ENCODE measurements at places on chromosomes 1 and 21.
A peak's percentile ranks its signal among the peaks of the same experiment; 100 is the strongest.

GRCh38 chr1:53066891-53067738, 5.1 kb downstream of the PODN start:
- no peak for DNase-seq

- DNase-seq = no peak
Measured at GRCh38 chr1:167774710-167775109, 52.9 kb downstream of the MPZL1 start.

- DNase-seq = peak; percentile 44
Measured at GRCh38 chr21:26715878-26716506, 129.2 kb downstream of the ADAMTS1 start.

DNA sequence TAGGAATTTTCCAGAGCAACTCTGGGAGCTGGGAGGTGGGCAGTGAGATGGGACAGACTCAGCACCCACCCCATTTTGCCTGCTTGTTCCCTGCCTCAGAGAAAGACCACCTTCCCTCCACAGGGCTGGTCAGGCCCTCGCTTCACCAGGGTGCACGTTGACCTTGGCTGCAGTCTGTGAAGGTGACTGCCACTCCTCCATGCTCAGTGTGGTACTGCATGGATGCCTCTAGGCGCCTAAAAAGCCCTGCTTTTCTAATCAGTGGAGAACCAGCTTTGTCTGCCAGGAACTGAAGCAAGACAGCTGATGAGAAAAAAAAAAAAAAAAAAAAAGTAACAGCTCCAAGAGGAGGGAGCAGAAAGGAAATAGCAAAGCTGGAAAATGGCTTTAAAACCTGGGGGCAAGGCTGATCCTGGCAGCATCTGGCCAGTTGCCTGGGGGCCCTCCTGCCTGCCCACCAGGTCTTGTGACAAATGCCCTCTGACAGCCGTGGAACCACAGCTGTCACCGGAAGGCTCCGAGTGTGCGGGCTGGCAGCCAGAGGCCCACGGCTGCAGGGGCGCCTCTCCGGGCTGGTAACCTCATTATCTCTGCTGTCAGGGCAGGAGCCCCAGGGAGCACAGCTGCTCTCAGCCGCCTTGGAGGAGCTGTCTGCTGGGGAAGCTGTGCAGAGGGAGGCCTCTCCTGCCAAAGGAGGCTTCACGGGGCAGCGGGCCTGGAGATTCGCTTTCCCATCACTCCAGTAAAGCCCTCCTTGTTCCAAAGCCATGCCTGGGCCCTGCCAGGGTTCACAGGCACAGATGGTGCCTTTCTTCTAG, 13.7 kb downstream of the KIAA1614 start:
- DNase-seq = no peak

GRCh38 chr1:153958961-153959260, 499 bp upstream of the CRTC2 start:
- DNase-seq = no peak

- no peak for DNase-seq
Measured at GRCh38 chr1:25809283-25809926, 9.4 kb downstream of the SELENON start.

DNA sequence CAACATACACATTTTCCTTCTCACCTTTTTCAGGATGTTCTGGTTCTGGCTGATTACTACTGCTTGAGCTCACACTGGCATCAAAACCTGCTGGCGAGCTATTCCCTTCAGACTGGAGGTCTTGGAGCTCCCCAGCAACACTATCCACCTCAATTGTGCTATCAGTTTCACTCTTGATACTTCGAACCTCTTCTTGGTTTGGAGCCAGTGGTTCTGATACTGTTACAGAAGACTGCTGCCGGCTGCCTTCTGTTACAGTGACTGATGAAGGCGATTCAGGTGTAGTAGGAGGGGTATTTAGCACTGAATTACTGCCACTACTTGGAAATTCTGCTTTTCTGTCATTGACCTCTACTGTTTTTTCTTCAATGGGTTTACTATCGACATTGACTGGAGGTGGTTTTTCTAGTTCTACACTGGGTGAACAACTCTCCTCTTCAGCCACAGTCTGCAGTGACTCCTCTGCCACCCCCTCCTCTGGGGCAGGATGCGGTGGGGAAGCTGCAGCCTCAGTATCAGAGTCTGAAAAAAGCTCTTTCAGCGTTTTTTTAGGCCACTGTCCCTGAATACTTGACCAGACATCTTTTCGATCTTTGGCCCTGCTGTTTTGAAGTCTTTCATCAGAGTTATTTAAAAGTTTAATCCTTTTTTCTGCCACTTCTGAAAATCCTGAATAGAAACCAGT, 20.7 kb upstream of the RBM34 start:
- no peak for DNase-seq

- DNase-seq = no peak
Measured at GRCh38 chr1:1984560-1985070, 19.0 kb downstream of the CFAP74 start.

- no peak for DNase-seq
Measured at GRCh38 chr1:157202331-157202730, 64.1 kb upstream of the ETV3 start.

- no peak for DNase-seq
Measured at GRCh38 chr1:101101360-101101759, 75.8 kb upstream of the DPH5 start.

DNA sequence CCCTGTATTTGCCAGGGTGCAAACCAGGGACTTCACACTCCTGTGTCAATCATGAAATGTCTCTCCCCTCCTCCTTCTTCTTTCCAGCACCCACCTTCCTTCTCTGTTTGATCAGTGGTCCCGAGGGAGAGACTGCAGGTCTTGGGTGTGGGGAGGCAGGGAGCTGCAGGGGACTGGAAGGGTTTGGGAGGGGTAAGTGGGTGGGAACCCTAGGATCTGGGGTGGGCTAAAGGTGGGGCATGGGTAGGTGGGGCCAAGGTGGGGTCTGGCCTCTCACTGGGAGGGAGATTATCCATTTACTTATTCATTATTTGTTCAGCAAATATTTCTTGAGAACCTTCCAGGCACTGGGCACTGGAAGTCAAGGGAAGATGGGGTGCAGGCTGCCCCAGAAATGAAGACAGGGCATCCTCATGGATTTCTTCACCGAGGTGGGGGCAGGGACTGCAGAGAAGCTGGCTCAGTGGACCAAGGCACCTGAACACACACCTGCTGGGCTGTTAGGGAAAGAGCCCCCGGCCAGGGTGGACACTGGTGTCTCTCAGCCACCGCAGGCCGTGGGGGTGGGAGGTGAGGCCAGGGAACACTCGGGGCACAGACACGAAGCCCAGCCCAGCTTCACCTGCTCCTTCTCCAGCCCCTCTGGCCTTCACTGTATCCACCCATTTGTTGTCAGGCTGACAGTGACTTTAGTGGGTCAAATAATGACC, 193.9 kb upstream of the C1orf174 start:
- DNase-seq = no peak
